ENCODE measurements at places on chromosomes 12 and 14.

DNA sequence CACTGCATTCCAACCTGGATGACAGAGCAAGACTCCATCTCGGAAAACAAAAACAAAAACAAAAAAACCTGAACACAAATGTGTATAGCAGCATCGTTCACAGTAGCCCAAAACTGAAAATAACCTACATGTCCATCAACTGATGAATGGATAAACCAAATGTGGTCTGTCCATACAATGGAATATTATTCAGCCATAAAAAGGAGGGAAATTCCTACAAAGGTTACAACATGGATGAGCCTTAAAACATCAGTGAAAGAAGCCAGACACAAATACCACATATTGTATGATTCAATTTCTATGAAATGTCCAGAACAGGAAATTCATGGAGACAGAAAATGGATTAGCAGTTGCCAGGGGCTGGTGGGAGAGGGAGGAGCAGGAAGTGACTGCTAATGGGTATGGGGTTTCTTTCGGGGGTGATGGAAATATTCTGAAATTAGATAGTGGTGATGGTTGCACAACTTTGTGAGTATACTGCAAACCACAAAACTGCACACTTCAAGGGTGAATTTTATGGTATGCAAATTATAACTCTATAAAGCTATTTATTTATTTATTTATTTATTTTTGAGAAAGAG, 4.0 kb downstream of the MYL2 start:
- DNase-seq = no peak

GRCh38 chr12:66405395-66405794, 103.1 kb downstream of the HELB start:
- no peak for DNase-seq

DNA sequence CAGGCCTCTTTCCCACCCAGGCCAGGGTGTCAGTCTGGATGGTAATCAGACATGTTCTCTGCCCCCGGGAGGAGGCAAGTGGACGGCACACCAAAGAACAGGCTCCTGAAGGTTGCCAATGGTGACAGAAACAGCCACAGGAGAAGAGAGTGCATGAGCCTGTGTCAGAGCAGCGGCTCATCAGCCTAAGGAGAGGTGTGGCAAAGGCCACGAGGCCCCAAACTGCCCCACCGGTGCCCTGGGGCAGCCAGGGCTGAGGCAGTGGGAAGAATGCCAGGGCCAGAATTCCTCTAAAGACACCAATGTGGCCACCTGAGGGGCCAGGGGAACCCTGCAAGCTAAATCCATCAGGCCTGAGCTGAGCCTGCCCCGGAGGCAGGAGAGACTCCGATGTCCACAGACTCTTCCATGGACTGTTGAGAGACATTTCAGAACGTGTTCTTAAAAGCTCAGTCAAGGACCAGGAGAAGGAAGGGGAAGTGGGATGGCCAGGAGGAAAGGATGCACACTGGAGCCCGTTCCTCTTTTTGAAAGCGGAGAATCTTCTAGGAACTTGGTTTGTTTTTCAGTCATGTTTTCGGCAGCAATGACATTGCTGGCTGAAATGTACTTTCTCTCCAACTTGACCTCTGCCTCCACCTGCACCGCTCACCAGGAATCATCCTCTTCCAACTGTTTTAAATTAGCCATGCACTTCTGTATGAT, 176.3 kb upstream of the FKBP4 start:
- DNase-seq = no peak

DNA sequence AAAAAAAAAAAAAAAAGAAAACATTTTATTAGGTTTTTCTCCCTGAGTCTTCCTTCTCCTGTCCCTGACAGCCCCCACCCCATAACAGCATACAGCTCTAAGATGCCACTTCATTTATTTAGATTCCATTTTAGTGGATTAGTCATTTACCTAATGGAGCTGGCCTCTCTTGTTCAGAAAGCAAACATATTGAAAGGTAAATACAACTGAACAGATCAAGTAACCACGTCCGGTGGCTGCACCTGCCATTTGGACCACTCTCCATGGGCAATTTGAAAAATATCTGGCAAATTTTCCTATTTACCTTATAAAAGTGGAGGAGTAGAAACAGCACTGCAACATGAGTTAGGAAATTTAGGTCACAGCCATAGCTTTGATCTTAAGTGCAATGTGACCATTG, 254.6 kb downstream of the C12orf42 start:
- no peak for DNase-seq

- peak; percentile 36 for DNase-seq
Observed at GRCh38 chr12:55797068-55797467, 20.5 kb downstream of the SARNP start.

DNA sequence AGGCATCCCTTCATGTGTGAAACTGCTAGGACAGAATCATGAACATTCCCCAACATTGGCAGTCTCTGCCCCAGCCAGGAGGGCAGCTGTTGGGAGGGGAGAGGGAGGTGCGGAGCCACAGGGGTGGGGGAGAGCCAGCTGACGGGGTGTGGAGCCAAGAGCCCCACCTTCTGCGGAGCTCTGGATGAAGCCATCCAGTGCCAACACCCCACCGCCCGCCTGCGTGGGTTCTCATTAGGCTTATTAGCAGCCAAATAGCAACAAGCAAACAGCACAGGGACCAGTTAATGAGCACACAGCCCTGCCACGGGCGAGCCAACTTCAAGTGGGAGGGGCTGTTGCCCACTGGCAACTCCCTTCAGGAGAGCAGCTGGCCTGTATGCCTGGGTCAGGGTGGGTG, 12.1 kb downstream of the LTBP2 start:
- peak; percentile 75 for DNase-seq

- DNase-seq = no peak
Observed at GRCh38 chr12:108400056-108400455, 60.9 kb upstream of the CMKLR1 start.
